ENCODE measurements at places on chromosomes 2 and 18.

DNA sequence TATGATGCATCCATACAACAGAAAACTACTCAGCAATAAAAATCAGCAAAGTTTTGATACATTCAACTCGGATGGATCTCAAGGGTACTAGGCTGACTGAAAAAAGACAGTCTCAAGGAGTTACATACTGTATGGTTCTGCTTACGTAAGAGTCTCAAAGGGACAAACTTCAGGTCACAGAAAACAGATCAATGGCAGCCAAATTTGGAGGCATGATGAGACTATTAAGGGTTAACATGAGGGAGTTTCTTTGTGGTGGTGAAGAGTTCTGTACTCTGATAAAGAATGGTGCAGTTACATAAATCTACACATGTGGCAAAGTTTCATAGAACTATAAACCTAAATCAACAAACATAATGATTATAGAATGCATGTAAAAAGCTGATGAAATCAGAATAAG, 81.4 kb downstream of the COBLL1 start:
- no peak for DNase-seq

DNA sequence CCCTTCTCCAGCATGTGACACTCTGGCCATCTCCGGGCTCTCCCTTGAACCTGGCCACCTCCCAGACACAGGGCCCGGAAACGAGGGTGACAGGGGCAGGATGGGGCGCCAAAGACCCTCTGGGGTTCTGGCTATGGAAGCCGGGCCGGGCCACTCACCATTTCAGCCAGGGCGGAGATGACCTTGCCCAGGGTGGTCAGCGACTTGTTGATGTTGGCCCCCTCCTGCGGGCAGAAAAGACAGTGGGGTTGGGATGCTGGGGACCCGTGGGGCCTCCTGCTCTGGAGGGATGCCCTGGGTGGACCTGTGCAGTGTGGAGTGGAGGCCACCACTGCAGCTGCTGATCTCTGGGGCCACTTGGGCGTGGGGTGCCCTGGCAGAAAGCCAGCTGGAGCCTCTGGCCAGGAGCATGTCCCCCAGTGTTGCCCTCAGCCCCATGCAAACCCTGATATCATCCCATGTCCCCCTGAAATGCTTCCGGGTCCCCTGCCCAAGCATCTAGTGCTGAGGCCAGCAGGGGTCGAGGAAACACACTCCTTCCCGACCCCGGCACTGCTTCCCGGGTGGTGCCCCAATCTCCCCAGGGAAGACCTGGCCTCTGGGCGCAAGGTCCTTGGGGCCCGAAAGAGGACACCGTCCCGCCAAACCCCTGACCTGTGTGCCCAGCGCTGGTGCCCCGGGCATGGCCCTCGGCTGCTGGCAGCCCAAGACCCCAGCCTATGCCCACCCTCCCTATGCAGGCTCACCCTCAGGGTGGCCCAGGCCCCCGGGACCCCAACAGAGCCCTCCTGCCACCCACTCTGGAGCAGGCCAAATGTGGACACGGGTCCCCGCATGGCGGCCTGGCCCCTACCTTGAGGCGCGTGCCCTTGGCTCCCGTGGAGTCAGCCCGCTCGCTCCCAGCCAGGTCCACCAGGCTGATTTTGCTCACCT, 36.9 kb downstream of the KIF1A start:
- DNase-seq: no peak

GRCh38 chr2:224951723-224952481, 90.4 kb downstream of the DOCK10 start:
- DNase-seq: no peak

DNA sequence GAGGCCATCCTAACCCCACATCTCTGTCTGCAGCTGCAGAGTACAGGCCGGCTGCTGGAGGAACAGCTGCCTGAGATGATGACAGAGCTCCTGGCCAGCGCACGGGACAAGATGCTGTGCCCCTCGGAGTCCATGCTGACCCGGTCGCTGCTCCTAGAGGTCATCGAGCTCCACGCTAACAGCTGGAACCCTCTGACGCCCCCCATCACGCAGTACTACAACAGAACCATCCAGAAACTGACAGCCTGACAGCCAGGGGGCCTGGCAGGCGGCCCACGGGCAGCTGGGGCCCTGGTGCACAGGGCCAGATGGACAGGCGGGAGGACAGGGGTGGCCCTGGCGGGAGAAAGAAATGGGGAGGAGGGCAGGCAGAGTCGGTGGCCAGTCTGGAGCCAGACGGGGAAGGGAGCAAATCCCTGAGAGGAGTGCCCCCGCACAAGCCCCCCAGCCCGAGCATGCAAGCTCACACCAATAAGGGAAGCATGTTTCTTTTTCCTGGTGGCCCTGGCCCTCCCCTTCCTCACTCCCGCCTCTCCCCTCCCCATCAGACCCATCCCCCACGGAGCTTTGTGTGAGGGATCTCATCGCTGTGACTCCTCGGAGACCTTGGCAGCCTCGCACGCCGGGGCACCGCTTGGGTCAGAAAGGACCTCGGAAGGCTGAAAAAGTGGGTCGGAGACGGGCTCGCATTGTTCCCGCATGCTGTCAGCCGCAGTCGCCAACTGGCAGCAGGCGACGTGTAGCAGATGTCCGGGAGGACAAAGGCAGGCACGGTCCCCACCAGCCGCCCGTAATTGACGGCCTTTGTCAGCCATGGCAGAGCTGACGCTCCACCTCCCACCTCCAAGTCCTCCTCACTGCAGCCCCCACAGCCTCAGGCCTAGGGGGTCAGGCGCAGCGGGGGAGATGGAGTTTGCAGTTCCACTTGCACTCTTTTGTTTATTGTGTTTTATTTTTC, 91.2 kb downstream of the SMAD7 start:
- no peak for DNase-seq

GRCh38 chr18:35747894-35748472, 166.4 kb downstream of the GALNT1 start:
- DNase-seq: no peak

DNA sequence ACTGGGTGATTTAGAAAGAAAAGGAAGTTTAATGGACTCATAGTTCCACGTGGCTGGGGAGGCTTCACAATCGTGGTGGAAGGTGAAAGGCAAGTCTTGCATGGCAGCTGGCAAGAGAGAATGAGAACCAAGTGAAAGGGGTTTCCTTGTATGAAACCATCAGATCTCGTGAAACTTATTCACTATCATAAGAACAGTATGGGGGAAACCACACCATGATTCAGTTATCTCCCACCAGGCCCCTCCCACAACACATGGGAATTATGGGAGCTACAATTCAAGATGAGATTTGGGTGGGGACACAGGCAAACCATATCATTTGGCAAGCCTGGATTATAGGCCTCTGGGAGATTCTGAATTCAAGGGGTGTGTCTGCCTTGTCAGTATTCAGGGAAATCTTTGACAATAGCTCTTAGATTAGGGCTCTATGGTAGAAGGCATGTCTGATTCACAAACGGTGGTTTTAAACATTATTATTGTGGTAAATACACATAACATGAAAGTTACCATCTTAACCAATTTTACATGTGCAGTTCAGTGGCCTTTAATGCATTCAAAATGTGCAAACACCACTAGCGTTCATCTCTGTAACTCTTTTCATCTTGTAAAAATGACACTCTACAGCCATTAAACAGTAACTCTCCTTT, 15.3 kb upstream of the PLB1 start:
- no peak for DNase-seq

- DNase-seq: no peak
Measured at GRCh38 chr18:7760967-7761948, 194.1 kb downstream of the PTPRM start.

DNA sequence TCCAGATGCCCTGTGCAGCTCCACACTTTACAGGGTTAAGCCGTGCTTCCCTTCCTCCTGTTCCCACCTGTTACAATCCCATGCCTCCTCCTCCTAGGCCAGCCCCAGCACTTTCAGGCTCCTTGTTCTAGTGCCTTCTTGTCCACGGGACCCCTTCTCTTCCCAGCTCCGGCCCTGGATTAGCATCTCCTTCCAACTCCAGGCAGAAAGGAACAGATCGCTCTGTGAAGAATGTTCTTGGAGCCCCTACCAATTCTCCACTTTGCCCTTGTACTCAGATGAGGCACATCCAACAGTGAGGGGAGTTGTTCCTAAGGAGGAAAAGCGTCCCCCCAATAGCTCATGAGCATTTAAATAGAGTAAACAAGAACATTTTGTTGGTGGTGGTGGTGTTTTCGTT, 72.7 kb downstream of the CABLES1 start:
- no peak for DNase-seq

DNA sequence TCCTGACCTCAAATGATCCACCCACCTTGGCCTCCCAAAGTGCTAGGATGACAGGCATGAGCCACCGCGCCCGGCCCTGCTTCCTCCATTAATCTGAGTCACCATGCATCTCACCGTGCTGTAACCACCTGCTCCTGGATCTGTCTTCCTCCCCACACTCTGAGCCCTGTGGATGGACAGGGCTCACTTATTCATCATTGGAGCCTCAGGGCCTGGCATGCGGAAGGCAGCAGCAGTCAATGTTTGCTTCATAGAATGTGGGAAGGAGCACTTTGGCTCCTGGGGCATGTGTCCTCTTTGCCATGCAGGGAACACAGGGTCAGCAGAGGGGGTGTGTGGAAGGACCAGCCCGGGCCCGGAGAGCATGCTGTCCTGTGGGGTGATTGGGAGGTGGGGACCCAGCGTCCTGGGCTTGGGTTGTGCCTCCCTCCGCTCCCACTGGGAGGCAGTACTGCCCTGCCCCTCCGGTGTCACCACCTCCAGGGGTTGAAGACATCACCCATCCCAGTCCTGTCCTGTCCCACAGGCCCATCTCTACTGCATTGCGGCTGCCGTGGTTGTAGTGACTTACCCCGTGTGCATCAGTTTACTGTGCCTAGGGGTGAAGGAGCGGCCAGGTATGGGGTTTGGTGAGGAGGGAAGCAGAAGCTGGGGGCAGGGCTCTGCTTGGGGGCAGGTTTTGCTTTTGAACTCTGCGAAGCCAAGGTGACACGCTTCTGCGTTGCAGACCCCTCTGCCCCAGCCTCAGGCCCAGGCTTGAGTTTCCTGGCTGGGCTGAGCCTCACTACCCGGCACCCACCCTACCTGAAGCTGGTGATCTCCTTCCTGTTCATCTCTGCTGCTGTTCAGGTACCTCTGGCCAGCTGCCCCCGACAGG, 11.5 kb downstream of the MFSD2B start:
- no peak for DNase-seq

GRCh38 chr2:136098441-136098840, 19.5 kb downstream of the CXCR4 start:
- no peak for DNase-seq

DNA sequence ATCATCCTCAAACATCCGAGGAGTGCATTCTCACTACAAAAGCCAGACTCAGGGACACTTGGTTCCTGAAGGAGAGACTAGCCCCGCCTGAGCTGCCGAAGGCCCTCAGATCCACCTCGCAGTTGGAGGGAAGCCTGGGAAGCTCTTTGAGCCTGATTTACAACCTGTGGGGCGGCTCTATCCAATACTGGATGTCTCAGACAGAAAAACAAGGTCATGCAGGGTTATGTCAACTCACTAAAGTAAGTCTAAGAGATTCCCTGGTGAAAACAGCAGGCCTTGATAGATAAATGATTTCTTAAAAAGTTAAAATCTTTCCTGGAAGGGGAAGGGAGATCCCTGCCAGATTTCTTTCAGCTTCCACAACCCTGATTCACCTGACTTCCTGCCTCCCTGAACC, 284.3 kb downstream of the CYP26B1 start:
- DNase-seq: no peak

DNA sequence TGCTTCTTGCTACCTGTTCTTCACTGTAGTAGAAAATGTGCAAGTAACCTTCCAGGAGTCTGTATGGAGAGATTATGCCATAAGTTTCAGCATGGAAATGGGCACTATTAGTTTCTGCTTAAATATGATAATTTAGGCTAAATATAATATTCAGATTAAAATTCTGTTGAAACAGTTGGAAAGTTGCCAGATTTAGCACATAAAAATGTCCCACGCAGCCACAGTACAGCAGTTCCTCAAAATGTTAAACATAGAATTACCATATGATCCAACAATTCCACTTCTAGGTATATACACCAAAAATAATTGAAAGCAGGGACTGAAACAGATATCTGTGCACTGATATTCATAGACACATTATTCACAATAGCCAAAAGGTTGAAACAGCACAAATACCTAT, 121.2 kb downstream of the NRP2 start:
- DNase-seq: no peak

DNA sequence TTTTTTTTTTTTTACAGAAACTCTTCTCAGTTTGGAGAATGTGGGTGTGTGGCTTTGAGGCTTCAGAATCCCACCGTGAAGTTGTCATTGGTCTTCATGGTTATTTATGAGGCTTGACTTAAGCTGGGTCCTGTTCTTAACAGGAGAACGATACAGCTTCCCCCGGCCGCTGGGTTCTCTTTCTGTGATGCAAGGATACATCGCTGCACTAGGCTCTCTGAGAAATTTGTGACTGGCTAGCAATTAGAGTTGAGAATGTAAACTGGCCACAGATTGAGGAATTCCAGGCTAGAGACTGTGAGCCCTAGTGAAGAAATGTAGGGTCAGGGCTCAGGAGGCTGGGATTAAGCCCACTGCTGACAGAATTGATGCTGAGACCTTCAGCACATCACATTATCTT, 29.8 kb downstream of the MGAT5 start:
- DNase-seq: no peak

DNA sequence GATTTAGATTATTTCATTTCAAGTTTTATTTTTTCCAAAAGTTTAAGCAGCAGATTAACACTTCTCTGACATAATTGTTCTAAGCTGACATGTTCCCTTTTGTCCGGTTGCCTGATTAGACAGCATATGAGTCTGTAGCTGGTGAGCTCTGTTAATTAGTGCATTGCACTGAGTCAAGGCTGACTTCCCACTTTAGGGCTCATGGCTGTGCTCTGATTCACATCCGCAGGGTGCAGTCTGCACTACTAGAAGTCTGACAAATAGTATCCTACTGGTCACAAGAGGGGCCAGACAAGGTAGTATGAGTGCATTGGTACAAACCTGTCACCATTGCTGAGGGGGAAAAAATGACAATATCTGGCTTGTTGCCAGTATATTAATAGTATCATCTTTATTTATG, 443.9 kb upstream of the ZNF804A start:
- DNase-seq: no peak

DNA sequence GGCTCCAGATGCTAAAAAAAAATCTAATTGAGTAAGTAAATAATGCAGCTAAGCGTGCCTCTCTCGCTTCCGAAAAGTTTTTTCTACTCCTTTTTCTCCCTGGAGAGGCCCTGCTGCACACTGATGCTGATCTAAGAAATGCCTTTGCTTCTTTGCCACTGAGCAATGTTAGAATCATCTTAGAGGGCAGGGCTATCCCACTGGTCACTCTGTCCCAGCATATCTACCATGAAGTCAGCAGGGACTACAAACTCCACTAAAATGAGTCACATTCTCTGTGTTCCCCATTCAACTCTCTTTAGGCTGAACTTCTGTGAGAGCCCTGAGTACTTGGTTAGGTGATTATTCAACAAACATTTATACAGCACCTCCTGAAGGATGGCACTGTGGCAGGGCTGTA, 127.6 kb upstream of the LYPD1 start:
- no peak for DNase-seq

Measured in omental fat pad (tissue), 4 donors.